Memory B cell (primary cell): ENCODE measurements at places on chromosomes 16 and 17.

- H3K4me1 ChIP-seq = peaks cover 5% of the 10 kb centered on the region
- peaks cover 33% of the 10 kb centered on the region for H3K27me3 ChIP-seq
- DNase-seq = no peak
- H3K36me3 ChIP-seq = no peaks in the 10 kb centered on the region
- H3K27ac ChIP-seq = no peak overlapping the region
Measured at GRCh38 chr17:45946841-45947256, 52.2 kb upstream of the STH start.

DNA sequence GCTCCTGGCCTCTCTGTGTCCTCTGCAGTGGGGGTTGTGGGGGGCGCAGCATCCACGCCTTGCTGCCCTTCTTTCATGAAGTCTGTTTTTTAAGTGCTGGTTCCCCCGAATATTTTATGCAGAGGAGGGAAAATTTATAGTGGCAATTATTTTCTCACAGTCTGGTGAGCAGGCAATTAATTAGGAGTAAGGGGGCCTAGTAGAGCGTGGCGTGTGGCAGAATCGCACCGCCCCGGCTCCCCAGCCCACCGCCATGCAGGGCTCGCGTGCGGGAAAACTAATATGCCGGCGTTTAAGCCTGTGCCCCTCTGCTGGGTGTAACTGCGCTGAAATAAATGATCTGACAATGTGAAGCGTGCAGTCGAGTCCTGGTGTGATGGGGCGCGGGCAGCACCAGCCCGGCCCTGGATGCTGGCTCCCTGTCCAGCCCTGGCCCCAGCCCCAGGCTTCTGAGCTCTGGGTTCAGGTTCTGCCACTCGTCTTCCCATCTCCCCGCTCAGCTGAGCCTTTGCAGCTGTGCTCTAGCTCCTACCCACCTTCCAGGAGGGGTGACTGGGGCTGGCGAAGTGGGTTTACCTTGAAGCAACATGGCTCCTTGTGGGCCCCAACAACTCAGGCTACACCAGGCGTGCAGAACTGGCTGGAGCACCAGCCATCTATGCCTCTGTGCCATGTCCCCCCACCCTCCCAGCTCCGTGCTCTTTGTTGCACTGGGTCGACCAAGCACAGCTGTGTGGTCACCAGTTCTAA, 13.8 kb downstream of the ENGASE start:
- no peak overlapping the region for H3K4me3 ChIP-seq
- H3K4me1 ChIP-seq = no peaks in the 10 kb centered on the region
- no peak overlapping the region for H3K27ac ChIP-seq
- no peak for DNase-seq
- H3K27me3 ChIP-seq = peaks cover 5% of the 10 kb centered on the region
- H3K36me3 ChIP-seq = peaks cover 5% of the 10 kb centered on the region

DNA sequence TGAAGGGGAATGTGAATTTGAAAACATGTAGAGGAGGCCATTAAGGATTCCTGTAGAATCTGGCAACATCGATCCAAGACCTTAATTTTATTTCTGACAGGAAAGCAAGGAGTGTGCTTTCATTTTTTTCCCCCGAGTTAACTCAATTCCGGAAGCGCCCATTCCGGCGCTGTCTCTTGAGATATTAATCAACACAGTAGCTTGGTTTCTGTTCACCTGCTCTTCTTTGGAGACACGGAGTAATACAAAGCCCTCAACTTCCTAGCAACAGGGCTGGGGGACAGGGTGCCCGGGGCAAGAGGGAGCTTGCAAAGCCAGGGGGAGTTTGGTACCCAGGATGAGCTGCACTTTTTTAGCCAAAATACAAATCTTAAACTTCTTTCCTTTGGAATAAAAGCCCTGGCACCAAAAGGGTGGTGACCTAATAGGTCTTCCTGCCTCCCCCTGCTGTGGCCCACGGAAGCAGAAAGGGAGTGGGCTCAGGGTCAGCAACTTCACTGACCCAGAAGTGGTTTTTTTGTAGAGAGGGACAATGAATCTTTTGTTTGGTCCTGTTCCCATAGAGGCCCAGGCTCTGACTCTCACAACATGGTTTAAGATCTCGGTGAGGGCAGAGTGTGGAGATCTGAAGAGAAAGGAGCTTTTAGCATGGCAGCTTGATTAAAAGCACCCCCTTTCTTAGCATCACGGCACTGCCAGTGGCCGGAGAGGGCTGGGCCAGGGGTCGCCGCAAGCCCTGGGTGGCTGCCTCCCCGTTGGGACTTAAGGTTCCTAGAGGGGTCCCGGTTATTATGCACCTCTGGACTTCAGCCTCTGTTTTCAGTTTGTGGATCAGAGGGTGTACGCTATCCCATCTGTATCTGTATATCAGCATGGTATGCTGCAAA, 207.3 kb downstream of the CCDC182 start:
- peak overlapping the region; percentile 43 for H3K4me3 ChIP-seq
- DNase-seq = no peak
- peaks cover 3% of the 10 kb centered on the region for H3K36me3 ChIP-seq
- no peak overlapping the region for H3K27ac ChIP-seq

- H3K4me3 ChIP-seq = peak within 1 kb of the TSS; percentile 95
- peaks cover 23% of the 10 kb centered on the region for H3K36me3 ChIP-seq
- no peaks in the 10 kb centered on the region for H3K27me3 ChIP-seq
- peak within 1 kb of the TSS; percentile 87 for H3K27ac ChIP-seq
- peaks cover 32% of the 10 kb centered on the region for H3K4me1 ChIP-seq
Measured at GRCh38 chr17:6755731-6756184, at the start of gene XAF1. Gene XAF1, plus strand, starts transcription at chr17:6756046. Its CDS starts 33 bp downstream, at chr17:6756079.

DNA sequence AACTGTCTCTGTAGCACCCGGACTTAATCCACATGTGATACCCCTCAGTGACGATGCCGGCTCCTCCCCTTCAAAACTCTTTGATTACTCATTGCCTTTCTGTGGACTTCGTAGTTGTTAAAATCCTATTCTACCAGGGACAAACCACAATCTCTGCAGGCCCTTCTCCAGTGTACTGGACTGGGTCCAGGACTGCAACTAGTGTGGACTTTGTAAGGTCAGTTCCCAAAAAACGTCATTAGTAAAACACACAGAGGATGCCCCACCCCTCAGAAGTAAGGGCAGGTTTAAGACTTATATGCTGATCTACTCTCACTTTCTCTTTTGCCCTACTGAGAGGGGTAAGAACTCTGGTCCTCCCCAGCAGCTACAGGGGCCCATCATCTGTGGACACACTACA, 10.5 kb upstream of the NUDT7 start:
- H3K36me3 ChIP-seq = no peaks in the 10 kb centered on the region
- no peak overlapping the region for H3K4me3 ChIP-seq
- peaks cover 5% of the 10 kb centered on the region for H3K27me3 ChIP-seq

DNA sequence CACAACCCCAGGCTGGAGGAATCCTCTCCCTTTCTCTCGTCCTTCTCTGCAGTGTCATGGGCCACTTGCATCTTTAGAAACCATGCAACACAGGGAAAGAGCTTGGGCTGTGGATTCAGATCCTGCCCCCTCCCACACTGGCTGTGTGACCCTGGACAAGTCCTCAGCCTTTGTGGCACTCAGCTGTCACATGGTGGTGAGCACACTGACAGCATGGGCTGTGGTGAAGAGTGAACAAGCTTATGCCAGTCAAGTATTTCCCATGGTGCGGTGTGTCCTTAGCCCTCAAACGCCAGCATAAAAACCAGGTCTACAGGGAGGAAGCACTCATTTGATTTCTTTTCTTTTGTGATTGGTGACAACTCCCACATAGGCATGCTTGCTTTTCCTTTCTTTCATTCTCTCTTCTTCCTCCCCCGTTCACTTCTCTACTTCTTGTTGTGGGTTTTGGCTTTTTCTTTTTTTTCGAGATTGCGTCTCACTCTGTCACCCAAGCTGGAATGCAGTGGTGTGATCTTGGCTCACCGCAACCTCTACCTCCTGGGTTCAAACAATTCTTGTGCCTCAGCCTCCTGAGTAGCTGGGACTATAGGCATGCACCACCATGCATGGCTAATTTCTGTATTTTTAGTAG, 314.2 kb downstream of the CPPED1 start:
- peaks cover 8% of the 10 kb centered on the region for H3K4me1 ChIP-seq
- H3K27ac ChIP-seq = no peak overlapping the region
- no peak for DNase-seq
- no peak overlapping the region for H3K4me3 ChIP-seq
- peaks cover 29% of the 10 kb centered on the region for H3K36me3 ChIP-seq

DNA sequence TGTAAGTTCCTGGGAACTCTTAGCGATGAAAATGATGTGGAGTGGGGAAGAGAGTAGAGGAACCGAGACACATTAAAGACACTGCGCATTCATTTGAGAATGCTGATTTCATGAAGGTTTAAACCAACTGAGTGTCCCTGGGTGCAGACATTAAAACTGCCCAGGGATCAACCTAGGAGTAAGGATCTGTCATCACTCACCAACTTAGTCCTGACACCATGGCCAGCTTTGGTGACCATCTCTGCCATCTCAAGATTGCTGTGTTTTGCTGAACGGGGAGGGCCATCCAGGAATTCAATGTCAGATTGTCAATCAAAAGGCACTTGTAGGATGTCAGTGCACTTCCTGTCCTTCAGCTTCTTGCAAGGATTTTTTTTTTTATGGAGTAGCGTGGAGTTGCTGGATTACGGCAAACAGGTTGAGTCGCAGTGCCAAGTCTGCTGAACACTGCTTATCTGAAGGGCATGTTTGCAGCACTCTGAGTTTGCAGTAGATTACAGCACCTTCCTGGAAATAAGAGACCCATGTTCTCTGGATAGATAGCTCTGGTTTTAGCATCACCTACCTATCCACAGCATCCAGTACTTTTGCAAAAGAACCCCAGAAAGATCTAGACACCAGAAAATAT, 258.1 kb upstream of the IRX3 start:
- DNase-seq = no peak
- no peaks in the 10 kb centered on the region for H3K4me1 ChIP-seq
- H3K36me3 ChIP-seq = no peaks in the 10 kb centered on the region

GRCh38 chr17:66840061-66840460, 5.1 kb downstream of the CACNG5 start:
- H3K27ac ChIP-seq = no peak overlapping the region
- no peak overlapping the region for H3K4me3 ChIP-seq
- peaks cover 8% of the 10 kb centered on the region for H3K27me3 ChIP-seq
- no peaks in the 10 kb centered on the region for H3K36me3 ChIP-seq
- H3K4me1 ChIP-seq = no peaks in the 10 kb centered on the region

GRCh38 chr16:12098429-12099310, 122.1 kb downstream of the SNX29 start:
- no peaks in the 10 kb centered on the region for H3K27me3 ChIP-seq
- H3K36me3 ChIP-seq = peaks cover 18% of the 10 kb centered on the region
- H3K4me3 ChIP-seq = no peak overlapping the region
- H3K27ac ChIP-seq = no peak overlapping the region
- DNase-seq = no peak

GRCh38 chr16:15770512-15770911, 86.3 kb downstream of the MYH11 start:
- no peak for DNase-seq
- H3K4me3 ChIP-seq = no peak overlapping the region
- H3K4me1 ChIP-seq = peaks cover 5% of the 10 kb centered on the region
- H3K27ac ChIP-seq = no peak overlapping the region
